ENCODE measurements at places on chromosomes 1 and 21.

DNA sequence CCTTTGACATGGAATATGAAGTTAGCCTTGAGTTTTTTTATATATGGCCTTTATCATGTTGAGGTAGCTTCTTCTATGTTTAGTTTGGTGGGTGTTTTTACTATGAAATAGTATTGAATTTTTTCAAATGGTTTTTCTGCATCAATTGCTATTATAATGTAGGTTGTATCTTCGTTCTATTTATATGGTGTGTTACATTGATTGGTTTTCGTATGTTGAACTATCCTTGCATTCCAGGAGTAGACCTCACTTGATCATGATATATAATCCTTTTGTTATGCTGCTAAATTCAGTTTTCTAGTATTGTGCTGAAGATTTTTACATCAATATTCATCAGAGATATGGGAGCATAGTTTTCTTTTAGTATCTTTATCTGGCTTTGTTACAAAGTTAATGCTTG is 55.8 kb downstream of the C1orf198 start:
- no peak for DNase-seq

DNA sequence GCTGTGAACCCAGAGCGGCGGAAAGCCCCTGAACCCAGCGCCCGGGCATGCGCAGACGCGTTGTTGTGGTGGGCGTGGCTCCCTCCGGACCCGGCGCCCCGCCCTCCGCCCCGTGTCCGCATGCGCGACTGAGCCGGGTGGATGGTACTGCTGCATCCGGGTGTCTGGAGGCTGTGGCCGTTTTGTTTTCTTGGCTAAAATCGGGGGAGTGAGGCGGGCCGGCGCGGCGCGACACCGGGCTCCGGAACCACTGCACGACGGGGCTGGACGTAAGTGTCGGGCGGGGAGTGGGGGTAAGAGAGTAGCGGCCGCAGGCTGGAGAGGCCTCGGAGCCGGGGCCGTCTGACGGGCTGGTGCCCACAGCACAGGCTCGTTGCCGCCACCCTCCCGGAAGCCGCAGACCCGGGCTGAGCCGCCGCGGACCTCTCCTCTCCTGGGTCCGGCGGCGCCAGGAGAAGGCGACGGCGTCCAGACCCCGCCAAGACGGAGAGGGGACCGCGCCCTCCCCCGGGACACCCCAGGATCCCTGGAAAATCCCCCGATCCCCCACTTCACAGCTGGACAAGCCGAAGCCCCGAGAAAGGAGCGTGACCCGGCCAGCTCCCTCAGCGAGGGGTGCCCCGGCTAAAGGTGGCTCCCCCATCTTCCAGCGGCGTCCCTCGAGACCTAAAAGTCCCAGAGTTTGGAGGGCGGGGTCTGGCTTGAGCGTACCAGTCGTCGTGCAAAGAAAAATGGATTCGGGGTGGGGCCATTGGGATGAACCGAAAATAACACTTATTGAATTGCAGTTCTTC is at the start of gene TMEM50A:
Gene TMEM50A (plus strand): TSS at position 147 of the 794 bp plus-strand sequence. CDS start 2,153 bp downstream, outside the sequence.
- peak; percentile 80 for DNase-seq

GRCh38 chr1:91768786-91769725 is 116.9 kb downstream of the TGFBR3 start:
- DNase-seq, result no peak

GRCh38 chr21:36927719-36928117 is 38.8 kb downstream of the HLCS start:
- peak; percentile 56 for DNase-seq

DNA sequence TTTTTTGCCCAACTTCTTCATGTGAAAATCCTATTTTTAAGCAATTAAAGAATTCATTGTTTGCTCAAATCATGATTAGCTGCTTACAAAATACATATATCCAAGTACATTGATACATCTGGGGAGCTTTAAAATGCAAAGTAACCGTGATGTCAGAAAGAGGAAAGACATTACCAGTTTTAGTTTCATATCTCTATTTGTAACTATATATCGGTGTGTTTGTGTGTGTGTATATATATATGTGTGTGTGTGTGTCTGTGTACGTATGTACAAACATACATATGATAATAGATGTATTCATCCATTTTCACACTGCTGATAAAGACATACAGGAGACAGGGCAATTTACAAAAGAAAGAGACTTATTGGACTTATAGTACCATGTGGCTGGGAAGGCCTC is 310.1 kb downstream of the DPYD start:
- DNase-seq, result no peak

DNA sequence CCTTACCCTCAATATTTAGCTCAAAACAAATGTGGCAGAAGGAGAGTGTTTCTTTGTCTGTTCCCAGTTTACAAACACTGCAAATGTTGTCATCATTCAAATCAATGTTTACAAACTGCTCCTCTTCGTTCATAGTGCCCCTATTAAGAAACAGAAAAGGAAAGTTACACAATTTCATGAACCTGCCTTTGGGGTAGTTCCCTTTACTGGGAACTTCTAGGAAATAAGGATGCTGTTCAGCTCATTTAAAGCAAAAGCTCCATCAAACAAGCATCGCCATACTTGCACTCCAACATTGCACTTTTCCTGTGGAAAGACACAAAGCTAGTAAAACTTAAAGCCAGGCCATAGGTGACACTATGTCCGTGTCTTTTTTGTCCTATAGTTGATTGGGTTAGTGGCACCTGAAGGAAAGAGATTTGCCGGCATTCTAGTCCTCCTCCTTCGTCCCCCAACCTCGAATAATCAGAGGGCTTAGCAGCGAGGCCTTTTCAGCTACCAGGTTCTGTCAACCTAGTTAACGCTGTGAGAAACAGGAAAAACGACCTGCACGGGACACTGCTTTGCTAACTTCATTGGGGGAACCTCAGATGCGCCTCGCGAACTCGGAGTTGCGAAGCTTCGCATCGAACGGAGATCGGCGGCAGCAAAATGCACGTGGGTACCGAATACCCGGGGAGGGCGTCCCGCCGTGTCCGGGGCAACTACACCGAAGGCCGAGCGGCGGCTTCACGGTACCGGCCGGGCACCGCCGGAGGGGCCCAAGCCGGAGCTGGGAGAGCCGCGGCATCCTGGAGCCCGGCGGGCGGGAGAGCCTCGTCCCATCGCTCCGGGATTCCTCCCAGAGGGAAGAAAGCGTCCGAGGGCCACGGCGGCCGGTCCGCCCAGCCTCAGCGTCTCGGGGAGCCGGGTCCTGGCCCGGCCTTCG is 706 bp downstream of the C21orf91 start:
- no peak for DNase-seq

GRCh38 chr1:240308096-240308495 is 216.4 kb downstream of the FMN2 start:
- DNase-seq, result no peak

GRCh38 chr1:4854367-4854766 is 200.0 kb downstream of the AJAP1 start:
- no peak for DNase-seq

- DNase-seq, result no peak
Measured at GRCh38 chr1:179217943-179218507, 11.5 kb downstream of the ABL2 start.

DNA sequence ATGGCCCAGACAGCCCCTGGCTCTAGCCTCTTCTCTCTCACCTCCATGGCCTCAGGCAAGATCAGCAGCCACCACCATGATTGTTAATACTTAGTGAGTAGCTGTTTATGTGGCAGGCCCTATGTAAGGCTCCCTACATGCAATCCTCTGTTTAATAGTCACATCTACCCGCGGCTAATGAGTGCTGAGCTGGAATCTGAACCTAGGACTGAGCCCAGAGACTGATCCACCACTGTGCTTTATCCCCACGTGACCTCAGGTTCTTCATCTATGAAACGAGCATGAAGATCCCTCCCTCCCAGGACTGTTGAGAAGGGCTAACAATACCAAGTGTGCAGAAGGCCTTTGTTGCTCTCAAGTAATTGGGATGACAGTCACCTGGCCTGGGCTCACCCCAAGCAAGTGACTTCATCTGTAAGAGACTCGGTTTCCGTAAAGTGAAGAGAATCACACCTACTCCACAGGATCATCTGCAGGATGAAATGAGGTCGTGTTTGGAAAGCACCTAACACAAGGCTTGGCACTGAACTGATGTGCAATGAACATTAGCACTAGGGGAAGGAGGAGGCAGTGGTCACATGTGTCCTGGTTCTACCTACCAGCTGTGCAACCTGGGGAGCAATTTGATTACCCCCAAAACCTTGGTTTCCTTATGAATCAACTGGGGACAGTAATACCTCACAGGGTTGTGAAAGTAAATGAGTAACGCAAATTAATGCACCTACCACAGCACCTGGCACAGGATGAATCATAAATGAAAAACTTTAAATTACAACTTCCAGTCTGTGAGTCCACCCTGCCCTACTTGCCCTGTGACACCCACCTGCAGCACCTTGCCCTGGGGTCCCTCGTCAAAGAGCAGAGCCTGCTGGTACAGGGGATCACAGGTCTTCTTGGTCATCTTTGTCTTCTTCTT is 37.2 kb downstream of the RIMS3 start:
- no peak for DNase-seq

- DNase-seq, result no peak
Measured at GRCh38 chr21:16070207-16070651, 340.4 kb downstream of the USP25 start.

- DNase-seq, result no peak
Measured at GRCh38 chr1:158290321-158290844, 660 bp downstream of the CD1C start.

DNA sequence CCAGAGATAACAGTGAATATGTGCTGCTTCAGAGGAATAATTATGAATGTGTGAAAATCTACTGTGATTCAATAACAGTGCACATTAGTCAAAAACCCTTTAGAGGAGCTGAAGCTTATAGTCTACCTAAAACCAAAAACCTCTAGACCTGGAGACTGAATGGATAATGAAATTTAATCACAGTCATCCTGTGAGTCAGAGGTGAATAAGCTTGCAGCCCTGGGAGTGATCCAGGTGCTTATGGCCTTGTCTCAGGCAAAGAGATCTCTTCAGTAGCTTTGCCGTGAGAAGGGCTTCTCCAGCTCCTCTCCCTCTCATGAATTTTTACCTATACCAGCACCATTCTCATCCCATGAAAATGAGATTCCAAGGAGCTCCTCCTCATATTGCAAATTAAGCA is 81.3 kb upstream of the RGS4 start:
- DNase-seq, result no peak

DNA sequence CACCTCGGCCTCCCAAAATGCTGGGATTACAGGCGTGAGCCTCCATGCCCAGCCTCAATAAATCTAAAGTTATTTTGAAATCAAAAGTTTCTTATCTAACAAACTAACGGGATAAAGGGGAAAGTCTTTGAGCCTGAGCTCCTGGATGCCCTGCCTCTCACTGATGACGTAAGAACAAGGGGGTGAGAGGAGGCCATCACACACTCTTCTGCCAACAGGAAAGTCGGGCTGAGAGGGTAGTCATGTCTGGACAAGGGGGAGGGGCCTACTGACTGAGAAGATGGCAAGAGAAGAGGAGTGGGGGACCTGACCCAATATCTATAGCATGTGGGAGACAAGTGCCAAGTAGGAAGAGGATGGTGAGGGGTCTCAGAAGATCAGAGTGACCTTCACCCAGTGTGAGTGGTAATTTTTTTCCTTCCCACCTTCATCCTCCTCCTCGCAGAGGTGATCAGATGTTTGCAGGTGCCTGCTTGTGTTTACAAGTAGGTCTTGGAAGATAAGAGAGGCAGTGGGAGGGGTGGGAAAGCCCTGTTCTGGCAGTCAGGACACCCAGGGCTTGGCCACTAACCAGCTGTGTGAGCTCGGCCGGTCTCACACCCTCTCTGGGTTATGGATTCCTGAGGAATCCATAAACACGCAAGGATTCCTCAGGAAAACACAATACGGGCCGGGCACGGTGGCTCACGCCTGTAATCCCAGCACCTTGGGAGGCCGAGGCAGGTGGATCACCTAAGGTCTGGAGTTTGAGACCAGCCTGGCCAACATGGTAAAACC is 9.6 kb downstream of the UQCRHL start:
- DNase-seq, result no peak

DNA sequence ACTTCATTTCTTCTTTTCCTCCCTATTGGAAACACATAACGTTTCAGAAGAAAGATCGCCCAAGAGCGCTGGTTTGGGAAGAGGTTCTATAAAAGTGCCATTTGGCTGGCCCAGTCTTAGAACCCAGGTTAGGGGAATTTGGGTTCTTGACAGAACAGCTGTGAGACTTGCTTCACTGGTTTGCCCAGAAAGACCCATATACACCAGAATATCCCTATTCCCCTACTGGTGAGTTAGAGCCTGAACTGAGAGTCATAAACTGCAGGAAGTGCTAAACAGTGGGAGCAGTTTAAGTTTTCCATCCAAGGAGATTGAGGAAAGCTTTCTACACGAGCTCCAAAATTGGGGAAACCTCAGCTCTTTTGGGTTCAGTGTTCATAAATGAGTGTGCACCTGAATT is 275.2 kb downstream of the VAV3 start:
- no peak for DNase-seq

- DNase-seq, result no peak
Measured at GRCh38 chr21:41411449-41412089, 14.5 kb upstream of the MX1 start.

DNA sequence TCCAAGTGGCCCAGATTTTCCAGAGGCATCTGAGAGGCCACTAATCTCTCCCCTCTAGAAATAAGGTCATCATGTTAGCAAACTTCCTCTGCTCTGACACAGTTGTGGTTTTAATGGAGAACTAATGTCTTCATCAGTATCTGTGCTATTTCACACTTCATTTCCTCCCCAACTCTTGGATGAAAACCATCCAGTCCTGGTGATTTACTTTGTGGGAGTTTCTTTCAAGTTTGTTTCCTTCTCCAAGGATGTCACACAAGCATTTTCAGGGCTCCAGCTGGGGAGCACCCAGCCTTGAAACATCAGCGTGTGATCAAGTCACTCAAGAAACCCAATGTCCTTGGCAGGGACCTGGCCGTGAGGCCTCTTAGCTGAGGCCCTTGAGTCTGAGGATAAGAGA is 38.8 kb downstream of the TBX15 start:
- no peak for DNase-seq

DNA sequence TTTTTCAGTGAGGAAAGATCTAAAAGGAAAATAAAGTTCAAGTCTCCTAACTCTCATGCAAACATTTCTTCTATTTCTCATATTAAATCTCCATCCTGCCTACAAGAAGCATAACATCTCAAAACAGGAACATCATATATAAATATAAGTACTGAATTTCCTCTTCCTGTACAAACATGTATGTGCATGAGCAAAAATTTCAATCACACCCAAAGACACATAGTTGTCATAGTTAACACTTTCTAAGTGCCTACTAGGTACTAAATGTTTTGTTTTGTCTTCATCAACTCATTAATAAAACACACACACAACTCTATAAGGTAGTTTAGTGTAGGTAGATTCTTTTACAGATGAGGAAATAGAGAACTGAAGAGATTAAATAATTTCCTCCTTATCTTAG is 237.1 kb upstream of the ADGRL2 start:
- no peak for DNase-seq

GRCh38 chr1:204578867-204579664 is 62.9 kb downstream of the MDM4 start:
- DNase-seq, result no peak

GRCh38 chr1:1315435-1315954 is 7.1 kb downstream of the PUSL1 start:
- no peak for DNase-seq

DNA sequence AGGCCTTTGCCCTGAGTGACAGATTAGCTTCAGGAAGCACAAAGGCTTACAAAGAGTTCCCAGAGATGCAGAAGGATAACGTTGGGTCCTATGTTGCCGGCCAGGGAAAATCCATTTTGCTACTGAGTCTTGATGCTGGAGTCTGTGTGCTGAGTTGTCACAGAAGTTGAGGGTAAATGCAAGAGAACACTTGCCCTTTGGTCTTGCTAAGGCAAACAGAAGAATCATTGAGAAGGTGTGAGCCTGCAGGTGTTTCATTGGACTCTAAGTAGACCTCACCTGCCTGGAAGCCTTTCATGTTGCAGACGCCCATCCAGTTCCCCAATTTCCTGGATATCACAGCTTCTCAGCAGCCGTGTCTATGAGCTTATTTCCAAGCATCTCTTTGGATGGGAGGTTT is 105.2 kb downstream of the PCP4 start:
- DNase-seq, result no peak
